ENCODE measurements at places on chromosomes 16 and 17. TPM values are rescaled to one million over a fixed set of nuclear protein-coding genes. Genes with fewer than 3 reads are reported as not detected.

The KRTAP1-1 gene
- total RNA-seq: not detected

The TMEM132E gene
- total RNA-seq: 15.3 TPM

The SULT1A2 gene
- not detected for total RNA-seq

The KRT12 gene
- 50.0 TPM for total RNA-seq

The CACNG1 gene
- total RNA-seq: 0.82 TPM

The ENPP7 gene
- total RNA-seq: not detected

The KRT15 gene
- 80.3 TPM for total RNA-seq

The VAT1L gene
- 29.2 TPM for total RNA-seq

The CCL14 gene
- 0.60 TPM for total RNA-seq

The P2RX5 gene
- 3.0 TPM for total RNA-seq

The NPIPB5 gene
- 324 TPM for total RNA-seq

The C16orf46 gene
- 2.3 TPM for total RNA-seq

The DNASE1L2 gene
- total RNA-seq: 1.2 TPM

The CTRB2 gene
- total RNA-seq: not detected

The RDM1 gene
- total RNA-seq: 0.99 TPM

The MFAP4 gene
- 84.2 TPM for total RNA-seq

Measured in camera-type eye (tissue), 1 donor.